ENCODE measurements at places on chromosomes 13 and 19.
A peak's percentile ranks its signal among the peaks of the same experiment; 100 is the strongest.

GRCh38 chr13:49874430-49874829 is 61.7 kb downstream of the SPRYD7 start:
- DNase-seq = no peak

DNA sequence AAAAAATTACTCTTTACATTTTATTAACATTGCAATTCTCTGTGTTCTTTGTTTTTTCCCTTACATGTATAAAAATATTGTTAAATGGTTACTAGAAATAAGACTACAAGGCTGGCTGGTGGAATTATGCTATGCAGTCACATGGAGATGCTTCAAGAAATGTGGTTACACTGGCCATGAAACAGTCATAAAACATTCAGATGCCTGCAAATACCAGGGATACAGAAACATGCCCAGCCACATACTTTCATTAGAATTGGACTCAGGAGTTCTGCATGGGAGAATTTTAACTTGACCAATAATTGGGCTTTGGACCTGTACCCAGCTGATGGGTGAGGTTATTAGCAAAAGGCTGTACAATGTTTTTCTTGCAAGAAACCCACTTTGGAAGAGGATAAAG is 1407.7 kb upstream of the SLC10A2 start:
- no peak for DNase-seq

GRCh38 chr19:18496167-18496979 is 25.5 kb downstream of the ELL start:
- peak; percentile 51 for DNase-seq

- DNase-seq = no peak
These were observed 23.7 kb downstream of the PCID2 start for GRCh38 chr13:113184568-113185440.

DNA sequence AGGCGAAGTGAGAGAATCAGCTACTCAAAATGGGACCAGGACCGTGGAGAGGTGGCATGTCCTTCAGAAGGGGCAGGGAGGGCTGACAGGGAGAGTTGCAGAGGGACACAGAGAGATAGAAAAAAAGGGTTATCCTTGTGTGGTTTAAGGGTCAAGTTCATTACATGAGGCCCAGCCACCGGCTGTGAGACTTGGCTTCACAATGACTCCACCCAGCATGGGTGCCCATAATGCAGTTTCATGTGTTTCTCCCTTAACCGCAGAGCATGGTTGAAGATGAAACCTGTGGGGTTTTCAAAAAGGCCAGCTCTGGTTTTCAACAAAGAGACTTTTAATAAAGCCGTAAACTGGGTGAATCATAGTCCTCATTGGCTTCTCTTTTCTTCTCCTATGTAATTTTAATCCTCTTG is 164.6 kb downstream of the KLF5 start:
- no peak for DNase-seq

DNA sequence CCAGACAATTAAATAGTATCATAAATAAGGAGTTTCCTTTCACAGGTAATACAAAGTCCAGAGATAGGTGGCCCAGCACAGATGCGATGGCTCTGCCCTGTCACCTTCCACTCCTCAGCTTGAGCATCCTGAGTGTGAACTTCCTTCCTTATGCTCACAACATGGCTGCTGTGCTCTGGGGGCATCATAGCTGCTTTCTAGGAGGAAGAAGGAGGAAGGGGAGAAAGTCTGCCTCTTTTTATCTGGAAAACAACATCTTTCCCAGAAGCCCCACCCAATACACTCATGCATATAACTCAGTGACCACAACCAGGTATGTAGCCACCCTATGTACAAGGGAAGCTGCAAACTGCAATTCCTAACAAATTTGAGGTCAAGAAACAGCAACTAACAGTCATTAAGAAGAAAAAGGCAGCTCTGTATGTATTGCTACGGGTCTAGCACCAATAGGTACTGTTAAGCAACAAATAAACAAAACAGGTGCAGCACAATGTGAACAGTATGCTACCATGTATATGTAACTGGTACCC is 201.2 kb upstream of the UBL3 start:
- no peak for DNase-seq

GRCh38 chr13:65825039-65825438 is 1405.1 kb downstream of the PCDH9 start:
- DNase-seq = no peak

DNA sequence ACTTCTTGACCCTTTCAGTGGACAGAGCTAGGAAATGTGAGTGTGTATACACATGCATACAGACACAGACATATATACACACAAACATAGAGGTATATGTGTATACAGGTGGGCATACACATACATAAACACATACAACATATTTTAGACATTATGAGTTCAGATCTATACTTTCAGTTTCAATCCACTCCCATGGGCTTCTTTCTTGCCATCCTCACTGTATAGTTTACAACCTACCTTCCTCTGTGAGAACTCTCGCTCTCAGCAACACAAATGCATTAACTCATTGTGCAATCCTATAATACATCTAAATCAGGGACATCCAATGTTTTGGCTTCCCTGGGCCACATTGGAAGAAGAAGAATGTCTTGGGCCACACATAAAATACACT is 21.2 kb upstream of the SCEL start:
- DNase-seq = no peak

DNA sequence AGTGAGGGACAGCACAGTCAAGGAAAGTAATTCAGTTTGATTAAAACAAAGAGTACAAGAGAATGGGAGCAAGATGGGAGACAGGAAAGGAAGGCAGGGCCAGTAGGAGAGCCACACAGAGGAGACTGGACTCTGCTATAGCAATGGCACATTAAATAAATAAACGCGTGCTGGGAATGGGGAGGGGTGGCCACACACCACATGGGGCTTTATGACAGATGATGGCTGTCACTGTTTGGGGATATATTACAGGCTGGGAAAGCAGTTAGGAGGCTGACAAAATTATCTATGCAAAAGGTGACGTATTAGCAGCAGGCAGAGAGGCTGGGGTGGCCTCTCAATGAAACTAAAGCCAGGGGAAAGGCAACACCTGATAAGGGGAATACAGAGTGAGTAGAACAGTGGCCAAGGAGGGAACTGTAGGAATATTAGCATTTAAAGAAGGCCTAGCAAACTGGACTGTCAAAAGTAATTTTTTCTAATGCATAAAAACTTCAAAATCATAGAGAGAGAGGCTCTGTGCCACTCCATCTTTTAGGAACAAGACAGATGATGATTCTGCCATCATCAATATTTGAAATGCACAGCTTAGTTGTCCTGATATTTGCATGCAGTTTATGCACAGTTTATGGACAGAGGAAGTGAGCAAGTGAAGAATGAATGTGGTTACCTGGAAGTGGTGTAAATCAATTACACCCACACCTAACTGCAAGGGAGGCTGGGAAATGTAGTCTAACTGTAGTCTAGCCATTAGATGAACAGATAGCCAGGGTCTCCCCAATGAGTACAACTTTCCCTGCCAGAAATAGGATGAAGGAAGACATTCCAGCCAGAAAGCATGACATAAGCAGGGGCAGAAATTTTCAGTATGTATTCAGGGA is 346.5 kb downstream of the FOXO1 start:
- no peak for DNase-seq

DNA sequence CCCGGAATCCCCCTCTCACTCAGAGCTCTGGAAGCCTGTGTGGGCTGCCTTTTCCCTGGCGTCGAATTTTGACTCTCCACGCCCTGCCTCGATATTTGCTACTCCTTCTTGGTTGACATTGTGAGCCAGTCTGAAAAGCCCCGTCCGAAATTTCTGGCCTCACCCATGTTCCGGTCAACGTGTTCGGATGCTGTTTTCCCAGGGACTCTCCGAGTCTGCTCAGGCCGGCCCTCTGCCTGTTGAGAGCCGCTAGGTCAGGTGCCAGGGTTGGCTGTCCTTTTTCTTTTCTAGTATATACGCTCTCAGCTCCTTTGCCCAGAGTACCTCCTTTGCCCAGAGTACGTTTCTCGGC is 6.8 kb upstream of the DGKH start:
- peak; percentile 73 for DNase-seq

DNA sequence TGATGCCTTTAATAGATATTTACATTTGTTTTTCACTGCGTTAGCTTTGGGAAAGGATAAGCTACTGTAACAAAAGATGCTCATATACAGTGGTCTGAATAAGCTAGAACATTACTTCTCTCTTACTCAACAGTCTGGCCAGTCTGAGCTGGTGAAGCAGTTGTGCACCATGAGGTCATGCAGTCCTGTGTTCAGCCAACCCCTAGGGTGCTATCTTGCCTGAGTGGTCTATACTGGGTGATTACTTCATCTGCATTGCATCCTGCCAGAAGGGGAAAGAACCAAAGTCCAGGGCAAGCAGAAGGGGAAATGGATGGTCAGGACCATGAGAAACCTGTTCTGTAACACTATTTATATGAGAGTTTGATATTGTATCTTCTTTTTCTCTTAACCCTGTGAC is 31.5 kb downstream of the ERCC5 start:
- DNase-seq = peak; percentile 75

DNA sequence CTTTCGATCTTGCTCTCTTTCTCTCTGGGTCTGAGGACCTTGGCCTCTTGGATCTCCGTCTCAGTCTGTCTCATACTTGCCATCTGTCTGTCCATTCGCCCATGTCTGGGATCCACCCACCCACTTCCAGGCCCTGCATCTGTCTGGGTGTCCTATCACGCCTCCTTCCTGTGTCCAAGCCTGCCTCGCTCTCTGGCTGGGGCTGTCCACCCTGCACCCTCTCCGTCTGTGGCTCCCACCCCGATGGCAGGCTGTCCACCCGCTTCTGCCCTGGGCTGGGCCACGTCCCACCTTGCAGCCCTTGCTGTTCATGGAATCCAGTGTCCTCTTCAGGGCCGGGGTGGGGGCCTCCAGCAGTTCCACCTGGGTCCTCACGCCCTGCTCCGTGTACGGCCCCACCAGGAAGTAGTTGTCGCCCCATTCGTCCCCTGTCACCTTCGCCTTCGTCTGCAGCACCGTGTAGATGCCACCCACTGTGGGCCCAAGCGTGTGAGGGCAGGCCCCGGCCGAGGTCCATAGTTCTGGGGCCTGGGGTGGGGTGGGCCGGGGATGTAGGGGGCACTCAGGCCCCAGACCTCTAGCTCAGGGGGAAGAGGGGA is 2.0 kb downstream of the GYS1 start:
- DNase-seq = no peak

All from fibroblast of pulmonary artery (primary cell).